Psoas muscle (tissue), 8 donors: ENCODE measurements at places on chromosomes 5 and 9. TPM values are rescaled to one million over a fixed set of nuclear protein-coding genes. Genes with fewer than 3 reads are reported as not detected.

DNA sequence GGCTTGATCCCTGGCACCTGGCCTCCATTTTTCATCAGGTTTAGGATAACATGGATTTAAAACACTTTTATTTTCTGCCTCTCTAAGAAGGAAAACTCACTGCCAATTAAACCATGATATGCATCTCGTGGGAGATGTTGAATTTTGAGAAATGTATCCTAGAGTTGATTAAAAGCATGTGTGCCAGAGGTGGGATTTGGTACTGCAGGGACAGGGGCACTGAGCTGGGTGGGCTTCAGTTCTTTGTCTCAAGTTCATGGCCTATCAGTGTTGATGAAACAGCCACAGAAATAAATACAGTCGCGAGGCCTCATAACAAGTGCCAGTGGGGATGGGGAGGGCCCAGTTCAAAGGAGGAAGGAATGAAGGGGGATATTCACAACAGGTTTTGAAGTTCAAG, 34.9 kb downstream of the POLR1E start:
- DNase-seq = no peak

- no peak for DNase-seq
Observed at GRCh38 chr5:54206580-54207229, 103.7 kb downstream of the ARL15 start.

GRCh38 chr9:120603010-120603409, 23.0 kb upstream of the CDK5RAP2 start:
- DNase-seq = no peak

GRCh38 chr5:178861627-178862026, 1.9 kb downstream of the ZNF354B start:
- no peak for DNase-seq

DNA sequence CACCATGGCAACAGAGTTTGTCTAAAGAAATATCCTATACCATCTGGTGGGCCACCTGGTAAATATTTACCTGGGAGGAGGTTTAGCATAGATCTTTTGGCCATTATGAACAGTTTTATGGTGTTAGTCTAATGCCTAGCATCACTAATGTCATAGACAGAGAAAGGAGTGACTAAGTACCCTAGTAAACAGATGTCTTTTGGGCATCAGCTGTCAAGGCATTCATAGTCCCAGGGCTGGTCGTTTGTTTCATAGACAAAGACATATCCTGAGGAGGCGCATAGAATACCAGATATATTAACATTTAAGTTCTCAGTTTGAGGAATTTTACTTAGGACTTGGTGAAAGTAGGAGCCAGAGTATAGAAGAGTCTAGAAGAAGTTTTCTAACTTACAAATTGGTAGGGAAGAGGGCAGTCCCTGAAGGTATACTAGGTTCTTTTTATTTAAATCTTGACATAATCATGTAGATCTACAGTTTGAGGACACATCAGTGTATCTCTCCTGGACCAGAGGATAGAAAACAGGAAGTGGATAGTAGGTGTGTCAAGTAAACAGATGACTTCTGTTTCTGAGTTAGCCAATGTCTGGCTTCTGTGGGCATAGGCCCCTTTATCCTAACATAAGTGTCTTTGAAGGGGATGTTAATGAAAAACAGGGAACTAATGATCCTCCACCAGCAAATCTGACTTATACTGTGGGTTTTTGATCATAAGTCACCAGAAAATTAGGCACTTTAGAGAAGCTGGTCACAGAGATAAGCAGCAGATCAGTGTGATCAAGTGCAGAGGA, 105.0 kb upstream of the PRSS3 start:
- no peak for DNase-seq

GRCh38 chr5:112743631-112744030, 5.9 kb downstream of the APC start:
- no peak for DNase-seq

- no peak for DNase-seq
Observed at GRCh38 chr9:74728176-74728575, 159.5 kb downstream of the TRPM6 start.

- no peak for DNase-seq
Observed at GRCh38 chr9:79883073-79883645, 311.4 kb downstream of the TLE4 start.

DNA sequence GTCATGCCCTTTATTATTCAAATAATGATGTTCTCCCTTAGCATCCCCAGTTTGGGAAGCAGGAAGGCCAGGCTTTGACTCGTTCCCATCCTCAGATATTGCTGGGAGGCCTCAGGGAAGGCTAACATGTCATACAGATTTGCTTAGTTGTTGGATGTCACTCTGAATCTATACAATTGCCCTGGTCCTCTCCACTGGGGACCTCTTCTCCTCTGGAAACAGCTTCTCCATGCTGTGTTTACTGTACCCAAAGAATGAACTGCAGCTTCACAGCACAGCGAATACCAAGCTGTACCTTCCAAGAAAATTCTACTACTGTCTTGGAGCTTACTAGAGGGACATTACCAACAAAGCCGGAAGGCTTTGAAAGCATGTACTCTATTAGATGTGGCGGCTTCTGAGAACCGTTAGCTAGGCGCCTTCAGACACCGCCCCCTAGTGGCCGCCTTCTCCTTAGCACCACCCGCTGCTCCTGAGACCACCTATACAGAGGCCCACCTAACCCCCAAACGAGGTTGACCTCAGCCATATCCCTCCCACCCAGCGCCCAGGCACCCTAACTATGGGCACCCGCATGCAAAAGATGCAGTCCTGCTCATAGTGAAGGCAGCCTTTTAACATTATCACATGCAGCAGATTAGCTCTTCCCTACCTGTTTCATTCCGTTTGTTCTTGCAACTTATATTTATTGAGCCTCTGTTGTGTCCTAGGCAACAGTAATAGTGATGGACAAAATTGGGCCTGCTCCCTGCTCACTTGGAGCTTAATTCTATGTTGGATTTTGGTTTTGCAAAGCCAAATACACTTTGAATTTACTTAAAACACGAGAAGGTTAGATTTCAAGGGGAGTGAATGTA, 34.9 kb upstream of the FOXI1 start:
- DNase-seq = no peak

DNA sequence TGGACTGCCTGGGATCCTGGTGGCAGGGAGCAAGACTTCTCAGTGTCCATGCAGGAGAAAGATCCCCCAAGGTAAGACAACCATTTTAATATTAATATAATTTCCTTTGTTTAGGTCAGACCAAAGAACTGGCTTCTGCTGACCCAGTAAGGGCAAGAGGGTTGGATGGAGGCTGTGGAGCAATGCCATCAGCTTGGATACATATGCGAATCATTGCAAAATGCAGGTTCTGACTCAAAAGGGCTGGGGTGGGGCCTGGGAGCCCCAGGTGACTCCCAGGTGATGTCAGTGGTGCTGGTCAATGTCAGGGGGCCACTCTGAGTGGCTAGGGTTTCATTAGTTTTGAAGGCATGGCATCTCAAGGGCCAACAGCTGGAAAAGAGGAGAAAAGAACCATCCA, 88.9 kb upstream of the PANK3 start:
- no peak for DNase-seq

GRCh38 chr9:127980706-127981558, at the start of gene EEIG1:
TSS of gene EEIG1 (minus strand) at chr9:127980989. CDS start at chr9:127980137, 852 bp downstream.
- DNase-seq = peak; percentile 97

DNA sequence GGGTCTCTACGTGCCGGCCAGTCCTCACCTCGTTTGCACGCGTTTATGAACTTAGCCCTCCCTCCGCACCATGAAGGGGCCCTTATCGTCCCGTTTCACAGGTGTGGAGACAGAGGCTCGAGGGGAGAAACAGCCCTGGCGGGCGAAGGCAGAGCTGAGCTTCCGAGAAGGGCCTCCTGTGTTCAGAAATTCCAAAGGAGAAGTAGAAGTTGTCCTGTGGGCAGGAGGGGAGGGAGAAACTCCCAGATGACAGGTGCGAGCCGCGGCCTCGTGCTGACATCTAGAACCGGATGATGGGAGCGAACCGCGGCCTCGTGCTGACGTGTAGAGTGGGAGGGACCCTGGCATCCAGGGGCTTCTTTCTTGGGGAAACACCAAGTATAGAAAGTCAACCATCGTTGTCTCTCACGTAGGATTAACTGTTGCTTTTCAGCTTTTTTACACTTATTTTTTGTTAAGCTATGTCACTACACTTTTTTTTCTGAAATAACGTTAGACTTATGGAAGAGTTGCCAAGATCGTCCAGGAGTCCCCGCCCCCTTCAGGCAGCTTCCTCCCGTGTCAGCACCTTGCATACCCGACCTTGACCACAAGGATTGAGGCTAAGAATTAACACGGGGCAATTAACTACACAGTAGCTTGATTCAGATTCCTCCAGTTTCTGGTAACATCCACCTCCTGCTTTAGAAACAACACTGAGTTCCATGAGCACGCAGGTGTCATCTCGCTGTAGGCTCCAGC, 42.8 kb upstream of the NKD2 start:
- no peak for DNase-seq

DNA sequence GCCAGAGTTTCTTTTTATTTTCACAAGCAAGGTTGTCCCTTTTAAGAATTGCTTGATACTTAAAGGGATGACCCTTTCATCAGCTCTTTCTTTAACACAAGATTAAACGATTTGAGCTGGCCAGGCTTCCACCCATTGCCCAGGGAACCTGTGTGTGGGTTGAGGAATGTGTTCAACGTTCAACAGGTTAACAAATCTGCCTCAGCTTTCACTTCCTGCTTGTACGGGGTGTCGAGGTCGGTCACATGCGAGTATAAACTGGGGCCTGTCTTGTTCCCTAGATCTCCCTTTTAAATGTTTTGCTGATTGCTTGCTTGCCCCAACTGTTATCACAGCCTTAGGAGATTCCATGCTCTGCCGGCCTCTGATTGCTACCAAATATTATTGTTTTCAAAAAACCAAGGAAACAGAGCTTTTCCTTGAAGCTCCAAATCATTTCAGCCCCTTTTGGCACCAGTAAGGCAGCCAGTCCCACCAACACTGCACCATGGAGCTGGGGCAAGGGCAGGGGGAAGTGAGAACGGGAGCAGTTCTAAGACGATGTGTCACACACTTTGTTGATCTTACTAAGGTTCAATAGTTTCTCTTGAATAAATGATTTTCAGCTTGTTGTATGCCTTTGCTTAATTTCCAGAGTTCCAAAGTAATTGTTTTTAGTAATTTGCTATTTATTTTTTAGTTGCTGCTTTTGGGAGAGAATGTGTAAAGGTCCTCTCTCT, 10.7 kb upstream of the CLK4 start:
- no peak for DNase-seq

GRCh38 chr5:38585816-38586215, 29.4 kb upstream of the LIFR start:
- DNase-seq = no peak

GRCh38 chr5:14406554-14406849, 175.1 kb upstream of the OTULINL start:
- DNase-seq = no peak

DNA sequence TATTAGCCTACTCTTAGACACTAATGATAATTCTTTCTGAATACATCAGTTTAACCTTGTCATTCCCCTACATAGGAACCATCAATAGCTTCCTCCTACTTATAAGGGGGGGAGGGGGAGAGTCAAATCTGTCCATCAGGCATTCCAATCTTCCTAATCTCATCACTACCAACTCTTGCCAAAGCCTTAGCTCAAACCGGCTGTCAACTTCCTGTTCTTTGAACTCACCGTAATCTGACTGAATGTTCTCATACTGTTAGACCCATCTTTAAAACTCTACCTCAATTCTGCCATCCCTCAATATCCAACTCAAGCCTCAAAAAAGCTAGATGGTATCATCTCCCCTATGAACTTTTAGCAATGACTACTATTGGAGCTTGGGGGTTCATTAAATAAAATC, 41.9 kb upstream of the RNF38 start:
- DNase-seq = no peak

DNA sequence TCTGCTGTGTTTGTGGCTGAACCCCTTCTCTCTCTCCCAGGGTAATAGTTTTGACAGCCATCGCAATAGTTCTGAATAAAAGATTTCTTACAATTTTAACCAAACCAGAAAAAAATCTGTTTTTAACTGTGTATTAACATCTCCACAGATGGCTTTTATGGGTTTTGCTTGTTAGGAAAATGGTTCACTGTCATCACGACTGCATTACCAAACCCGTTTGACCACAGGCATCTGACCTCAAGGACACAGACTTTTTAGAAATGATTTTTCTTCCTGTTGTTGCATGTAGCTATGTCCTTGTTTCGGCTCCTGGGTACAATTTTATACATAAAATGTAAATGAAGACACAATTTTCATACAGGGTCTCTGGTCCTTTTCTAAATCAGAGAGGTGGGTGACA, 316.1 kb downstream of the IRX1 start:
- DNase-seq = no peak

ZNF658 gene
- 2.9 TPM for total RNA-seq

FBP2 gene
- 55.8 TPM for total RNA-seq

KIF27 gene
- 2.6 TPM for total RNA-seq

OTP gene
- not detected for total RNA-seq

BTNL8 gene
- total RNA-seq = 0.46 TPM

TMEM174 gene
- total RNA-seq = not detected

PRDM9 gene
- not detected for total RNA-seq

ORM2 gene
- total RNA-seq = not detected
